OCI-LY7 (cell line): ENCODE measurements at places on chromosomes 2 and 18.

GRCh38 chr18:8373486-8373885 is 235.8 kb upstream of the RAB12 start:
- no peak for DNase-seq

DNA sequence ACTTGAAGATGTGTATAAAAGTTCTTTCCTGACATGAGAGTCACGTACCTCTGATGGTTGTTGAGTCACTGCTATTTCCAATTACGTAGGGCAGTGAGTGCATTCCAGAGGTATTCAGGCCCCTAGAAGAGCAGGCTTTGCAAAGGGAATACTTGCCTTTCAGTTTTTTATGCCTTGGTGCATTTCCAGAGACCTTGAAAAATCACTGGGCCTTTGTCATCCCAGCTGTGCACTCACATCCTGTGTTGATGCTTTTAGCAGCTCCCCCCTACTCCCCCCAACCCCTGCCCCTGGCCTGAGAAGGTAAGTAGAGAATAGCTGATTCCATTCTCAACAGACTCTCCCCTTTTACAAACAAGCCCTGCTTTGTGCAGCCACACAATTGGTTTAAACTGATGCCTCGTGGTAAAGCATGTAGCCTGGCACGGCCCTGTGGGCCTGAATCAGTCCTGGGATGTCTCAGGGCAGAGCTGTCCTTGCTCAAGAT is 174.2 kb downstream of the PRPF40A start:
- no peak for DNase-seq

GRCh38 chr18:39453356-39453755 is 1887.8 kb upstream of the CELF4 start:
- no peak for DNase-seq

DNA sequence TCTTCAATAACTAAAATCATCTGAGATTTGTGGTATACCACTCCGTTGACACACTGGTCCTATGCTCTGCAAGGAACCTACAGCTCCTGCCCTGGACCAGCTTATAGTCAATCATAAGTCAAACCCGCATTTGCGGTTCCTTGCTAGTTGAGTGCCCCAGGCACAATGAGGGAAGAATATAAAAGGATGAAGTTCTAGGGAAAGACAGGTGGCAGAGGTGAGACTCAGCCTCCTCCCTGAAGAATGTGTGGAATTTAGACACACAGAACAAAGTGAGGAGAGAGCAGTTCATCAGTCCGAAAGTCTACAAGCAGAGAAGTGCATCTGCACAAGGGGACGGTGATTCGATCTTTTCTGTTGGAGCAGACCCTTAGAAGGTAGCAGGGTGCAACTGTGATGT is 615.0 kb upstream of the FANCL start:
- no peak for DNase-seq

DNA sequence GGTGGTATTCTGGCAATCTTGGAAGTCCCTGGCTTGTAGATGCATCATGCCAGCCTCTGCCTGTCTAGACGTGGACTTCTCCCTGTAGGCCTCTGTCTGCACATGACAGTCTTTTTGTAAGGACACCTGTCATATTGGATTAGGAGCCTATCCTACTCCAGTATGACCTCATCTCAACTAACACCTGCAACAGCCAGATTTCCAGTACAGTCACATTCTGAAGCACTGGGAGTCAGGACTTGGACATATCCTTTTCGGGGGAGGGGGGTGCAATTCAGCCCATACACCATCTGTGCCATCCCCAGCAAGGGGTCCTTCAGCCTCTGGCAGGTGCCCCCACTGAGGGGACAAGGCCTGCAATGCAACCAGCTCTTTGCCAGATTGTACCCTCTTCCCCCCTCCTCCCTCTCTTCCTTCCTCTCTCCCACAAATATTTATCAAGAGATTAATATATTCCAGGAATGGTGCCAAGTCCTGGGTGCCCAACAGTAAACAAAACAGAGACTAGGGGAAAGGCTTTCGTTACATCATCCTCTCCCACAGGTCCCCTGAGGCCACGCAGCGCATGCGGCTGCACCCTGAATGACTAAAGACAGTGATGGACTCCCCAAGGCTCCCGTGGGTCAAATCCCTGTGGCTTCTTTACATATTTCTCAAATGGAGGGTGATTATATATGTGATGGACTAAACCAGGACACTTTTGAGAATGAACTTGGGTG is 20.5 kb upstream of the MYCN start:
- DNase-seq = no peak

DNA sequence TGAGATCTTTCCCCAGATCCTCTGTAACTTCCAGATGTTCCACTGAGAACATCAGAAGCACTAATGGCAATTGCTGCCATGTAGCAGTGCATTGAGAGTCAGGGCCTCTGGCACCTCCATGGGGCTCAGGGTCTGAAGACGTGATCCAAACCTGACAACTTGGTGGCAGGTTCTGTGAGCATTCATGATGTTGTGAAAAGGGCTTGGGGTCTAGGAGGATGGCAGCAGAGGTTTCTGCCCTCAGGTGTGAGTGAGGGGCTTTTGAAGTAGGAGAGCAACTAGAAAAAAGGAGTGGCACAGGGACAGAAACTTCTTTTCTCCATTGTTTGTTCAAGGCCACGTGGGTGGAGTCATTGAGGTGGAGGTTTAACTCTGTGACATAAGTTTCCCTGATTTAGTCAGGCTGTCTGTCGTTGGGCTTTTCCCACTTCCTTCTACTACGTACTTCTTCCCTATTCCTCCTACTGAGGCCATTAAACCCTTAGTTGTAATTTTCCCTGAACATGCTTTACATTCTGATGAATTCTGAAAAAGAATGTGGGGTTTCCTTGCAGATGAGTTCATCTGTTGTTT is 13.1 kb downstream of the CFLAR start:
- peak; percentile 18 for DNase-seq

GRCh38 chr2:170306293-170306873 is 128.4 kb downstream of the MYO3B start:
- no peak for DNase-seq

GRCh38 chr2:11655495-11655894 is 14.5 kb downstream of the NTSR2 start:
- no peak for DNase-seq

- DNase-seq = no peak
Measured at GRCh38 chr2:233847248-233847898, 7.0 kb downstream of the HJURP start.

DNA sequence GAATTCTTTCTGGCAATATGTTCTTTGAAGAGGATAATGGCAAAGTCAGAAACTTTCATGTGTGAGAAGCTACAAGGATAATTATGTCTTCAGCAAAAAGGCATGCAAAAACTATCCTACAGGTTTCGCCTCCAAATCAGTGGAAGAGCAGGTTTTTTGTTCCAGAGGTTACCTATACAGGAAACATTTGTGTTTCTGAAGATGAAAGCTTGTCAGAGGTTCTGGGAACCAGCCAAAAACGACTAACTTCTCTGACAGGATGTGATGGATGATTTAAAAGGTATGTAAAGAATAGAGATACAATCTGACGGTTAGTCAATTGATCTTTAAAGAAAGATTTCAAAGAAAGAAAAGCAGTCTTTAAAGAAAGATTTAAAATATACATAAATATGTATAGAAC is 37.6 kb downstream of the RND3 start:
- no peak for DNase-seq

DNA sequence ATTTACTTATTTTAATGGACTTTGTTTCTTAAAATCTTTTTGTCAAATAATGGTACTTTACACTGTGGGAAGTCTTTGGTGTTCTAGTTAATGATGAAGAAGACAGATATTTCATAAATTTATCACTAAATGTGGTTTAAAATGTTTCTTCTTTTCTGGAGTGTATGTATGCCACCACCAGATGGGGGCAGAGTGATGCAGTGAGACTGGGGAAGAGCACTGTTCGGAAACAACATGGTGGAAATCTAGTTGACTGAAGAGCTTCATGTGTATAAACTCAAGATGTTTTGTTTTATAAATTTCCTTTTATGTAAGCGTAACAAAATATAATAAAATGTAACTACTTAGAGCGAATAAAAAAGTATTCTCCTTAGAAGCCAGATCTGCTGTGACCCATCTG is 195.1 kb downstream of the KCNE4 start:
- DNase-seq = peak; percentile 3

DNA sequence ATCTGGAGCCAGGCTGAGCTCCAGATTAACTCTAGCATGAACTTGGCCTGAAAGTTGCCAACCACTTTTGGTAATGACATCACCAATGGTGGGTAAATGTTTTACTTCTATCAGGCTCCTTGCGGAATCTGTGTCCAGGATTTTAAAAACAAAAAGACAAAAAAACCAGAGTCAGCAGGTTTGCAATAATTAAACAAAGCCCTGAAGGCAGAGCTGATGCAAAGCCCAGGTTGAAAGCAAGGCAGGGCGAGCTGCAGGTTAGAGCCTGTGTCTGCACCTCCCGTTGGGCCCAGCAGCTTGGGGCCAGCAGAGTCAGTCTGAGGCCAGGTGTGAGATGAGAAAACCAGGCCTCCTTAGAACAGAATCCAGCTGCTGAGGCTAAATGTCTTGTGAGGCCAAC is 29.1 kb upstream of the ALK start:
- no peak for DNase-seq

DNA sequence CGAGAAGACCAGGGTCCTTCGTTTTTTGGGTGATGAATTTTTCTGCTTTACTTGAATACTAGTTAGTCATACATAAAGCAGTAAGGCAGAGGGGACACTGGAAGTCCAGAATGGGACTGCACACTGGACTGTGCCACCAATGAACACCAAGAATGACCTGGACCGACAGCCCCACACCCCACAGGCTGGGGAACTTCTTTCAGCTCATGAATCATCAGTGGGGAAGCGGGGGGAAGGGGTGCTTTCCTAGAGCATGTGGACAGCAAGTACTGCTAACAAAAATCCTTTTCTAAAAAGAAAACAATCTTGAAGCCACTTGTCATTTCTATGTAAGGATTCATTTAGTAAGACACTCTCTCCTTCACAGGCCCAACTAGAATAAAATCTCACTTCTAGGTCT is 86.0 kb downstream of the DTNB start:
- DNase-seq = no peak

GRCh38 chr18:65822826-65823225 is 72.0 kb downstream of the CDH7 start:
- DNase-seq = no peak

DNA sequence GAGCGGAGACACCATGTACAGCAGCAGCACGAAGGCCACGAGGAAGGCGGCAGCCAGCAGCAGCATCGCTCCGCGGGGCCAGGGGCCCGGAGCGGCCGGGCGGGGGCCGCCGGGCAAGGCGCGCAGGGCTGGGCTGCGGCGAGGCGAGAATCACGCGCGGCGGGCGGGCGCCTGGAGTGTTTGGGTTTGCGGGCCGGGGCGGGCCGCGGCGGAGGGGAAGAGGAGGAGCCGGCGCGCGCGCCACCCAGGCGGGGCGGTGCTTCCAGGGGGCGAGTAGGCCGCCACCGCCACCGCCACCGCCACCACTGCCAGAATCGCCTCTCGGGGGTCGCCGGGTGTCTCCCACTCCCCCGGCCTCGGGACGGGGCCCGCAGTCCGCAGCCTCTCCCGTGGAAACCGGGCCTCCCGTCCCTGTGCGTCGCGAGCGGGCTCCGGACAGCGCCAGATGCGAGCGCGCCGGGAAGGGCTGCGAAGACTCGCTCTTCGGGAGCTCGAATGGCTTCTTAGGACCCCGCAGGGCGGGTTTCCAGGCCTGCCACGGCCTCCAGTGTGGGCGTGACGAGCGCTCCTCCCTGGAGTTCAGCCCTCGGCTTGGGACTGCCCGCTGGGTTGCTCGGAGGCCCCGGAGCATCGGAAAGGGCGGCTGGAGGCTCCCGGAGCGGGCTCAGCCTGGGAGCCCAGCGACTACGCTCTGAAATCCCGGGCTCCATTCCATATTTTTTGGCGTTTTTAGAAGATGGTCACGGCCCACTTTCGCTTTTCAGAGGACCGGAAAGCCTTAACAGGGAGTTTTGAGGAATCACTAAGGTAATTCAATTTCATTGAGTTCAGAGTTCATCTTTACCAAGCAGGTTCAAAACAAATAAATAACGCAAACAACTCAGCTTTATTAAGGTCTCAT is at the start of gene KDSR:
TSS of gene KDSR (minus strand) at position 154 of the 901 bp plus-strand sequence. CDS start at position 66, 88 bp downstream.
- DNase-seq = peak; percentile 65

DNA sequence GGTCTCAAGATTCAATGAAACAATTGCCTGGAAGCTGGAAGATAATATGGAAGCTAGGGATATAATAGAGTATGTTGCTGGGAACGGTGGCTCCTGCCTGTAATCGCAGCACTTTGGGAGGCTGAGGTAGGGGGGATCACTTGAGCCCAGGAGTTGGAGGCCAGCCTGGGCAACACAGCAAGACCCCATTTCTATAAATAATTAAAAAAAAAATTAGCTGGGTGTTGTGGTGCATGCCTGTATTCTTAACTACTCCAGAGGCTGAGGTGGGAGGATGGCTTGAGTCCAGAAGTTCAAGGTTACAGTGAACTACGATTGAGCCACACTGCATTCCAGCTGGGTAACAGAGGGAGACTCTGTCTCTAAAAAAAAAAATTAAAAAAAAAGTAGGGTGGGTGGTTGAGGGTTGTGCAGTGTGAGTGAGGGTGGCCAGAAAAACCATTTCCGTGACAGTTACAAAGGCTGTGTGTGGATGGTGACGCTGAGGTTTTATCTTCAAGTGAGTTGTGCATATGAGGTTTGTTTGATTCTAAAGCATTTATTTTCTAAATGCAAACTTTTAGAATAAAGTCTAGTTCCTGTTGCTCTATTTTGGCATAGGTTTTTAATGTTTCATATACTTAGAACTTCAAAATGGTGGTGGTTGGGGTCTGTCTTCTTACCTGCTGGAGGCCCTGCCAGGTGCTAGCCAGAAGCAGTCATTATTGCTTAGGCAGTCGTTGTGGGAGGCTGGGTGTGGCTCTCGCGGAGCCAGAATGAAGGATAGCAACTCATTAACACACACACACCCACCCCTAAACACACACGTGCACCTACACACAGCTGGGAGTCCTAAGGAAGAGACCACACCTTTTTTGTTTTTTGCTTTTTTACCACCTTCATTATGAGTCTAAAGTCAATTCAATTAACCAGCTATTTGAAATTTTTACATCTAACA is 4.7 kb upstream of the IL1R2 start:
- DNase-seq = no peak

- no peak for DNase-seq
Measured at GRCh38 chr18:48460929-48461583, 51.9 kb upstream of the ZBTB7C start.

- peak; percentile 65 for DNase-seq
Measured at GRCh38 chr2:28821295-28821958, 10.8 kb downstream of the SPDYA start.

DNA sequence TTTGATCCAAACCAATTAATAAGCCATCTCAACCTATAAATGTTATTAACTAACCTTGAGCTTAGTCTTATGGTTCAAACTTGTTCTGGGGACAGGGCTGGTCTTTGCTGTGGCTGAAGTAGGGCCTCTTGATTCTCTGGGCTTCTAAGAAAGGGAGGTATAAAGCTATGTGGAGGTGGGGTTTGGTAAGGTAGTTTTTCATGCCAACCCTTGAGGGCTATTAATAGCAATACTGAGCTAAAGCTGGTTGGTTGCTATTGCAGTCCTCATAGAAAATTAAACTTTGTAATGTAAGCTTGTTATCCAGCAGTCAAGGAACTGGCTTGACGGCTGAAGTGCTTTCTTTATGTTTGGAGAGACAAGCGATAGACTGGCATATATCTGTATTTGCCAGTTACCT is 112.1 kb downstream of the RND3 start:
- DNase-seq = no peak
